Stimulated activated CD4-positive, alpha-beta T cell treated with anti-CD3 and anti-CD28 coated beads, Interleukin-12 subunit alpha, Interleukin-12 subunit beta, amount 100 ng/mL, for 4 hours (primary cell): ENCODE measurements at places on chromosomes 11 and 22.

DNA sequence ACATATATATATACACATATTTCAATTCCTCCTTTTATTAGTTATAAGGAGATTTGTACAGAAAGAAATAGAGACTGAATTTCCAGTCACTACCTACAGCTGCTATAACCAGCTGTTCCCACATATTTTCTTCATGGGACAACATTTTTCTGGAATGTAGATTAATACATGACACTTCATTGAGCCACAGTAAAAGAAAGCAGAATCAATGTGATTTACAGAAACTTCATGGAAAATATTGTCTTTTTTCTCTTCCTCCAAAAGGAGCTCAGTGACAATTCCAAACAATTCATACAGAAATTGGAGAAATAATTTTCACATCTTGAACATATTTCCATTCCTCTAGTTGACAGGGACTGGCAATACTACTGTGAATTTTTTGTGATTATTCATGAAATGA lies 249.2 kb downstream of the DLG2 start:
- no peak for DNase-seq

GRCh38 chr22:48753752-48754517 lies 1073.7 kb downstream of the BRD1 start:
- no peak for DNase-seq

- peak; percentile 40 for DNase-seq
These were observed 59.8 kb upstream of the WNT7B start for GRCh38 chr22:46036558-46037408.

- no peak for DNase-seq
These were observed 169.4 kb downstream of the MYO18B start for GRCh38 chr22:25911243-25911972.

- no peak for DNase-seq
These were observed 8.6 kb downstream of the HSCB start for GRCh38 chr22:28750471-28750881.

DNA sequence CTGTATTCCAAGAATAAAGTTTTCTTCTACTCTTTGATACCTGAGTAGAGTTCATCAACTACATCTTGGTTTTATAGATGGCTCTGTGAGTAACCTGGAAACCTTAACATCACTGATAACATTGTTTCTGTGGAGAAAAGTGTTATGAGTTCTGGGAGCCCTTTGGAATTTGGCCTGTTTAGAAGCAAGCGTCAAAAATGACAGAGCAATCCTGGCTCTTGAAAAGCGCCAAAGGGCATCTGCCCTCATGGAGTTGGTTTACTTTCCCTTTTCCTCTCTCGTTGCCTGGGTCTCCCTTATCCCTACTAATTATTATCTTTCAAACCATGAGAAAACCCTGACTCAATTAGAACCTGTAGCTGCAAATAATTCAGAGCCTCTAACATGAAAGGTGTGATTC lies 140.1 kb downstream of the DBX1 start:
- no peak for DNase-seq

GRCh38 chr22:48072777-48073176 lies 1310.3 kb downstream of the TBC1D22A start:
- no peak for DNase-seq

- DNase-seq, result peak; percentile 64
These were observed 74.9 kb upstream of the HORMAD2 start for GRCh38 chr22:30005213-30005857.

- no peak for DNase-seq
These were observed 1.6 kb downstream of the C11orf87 start for GRCh38 chr11:109423466-109424190.

DNA sequence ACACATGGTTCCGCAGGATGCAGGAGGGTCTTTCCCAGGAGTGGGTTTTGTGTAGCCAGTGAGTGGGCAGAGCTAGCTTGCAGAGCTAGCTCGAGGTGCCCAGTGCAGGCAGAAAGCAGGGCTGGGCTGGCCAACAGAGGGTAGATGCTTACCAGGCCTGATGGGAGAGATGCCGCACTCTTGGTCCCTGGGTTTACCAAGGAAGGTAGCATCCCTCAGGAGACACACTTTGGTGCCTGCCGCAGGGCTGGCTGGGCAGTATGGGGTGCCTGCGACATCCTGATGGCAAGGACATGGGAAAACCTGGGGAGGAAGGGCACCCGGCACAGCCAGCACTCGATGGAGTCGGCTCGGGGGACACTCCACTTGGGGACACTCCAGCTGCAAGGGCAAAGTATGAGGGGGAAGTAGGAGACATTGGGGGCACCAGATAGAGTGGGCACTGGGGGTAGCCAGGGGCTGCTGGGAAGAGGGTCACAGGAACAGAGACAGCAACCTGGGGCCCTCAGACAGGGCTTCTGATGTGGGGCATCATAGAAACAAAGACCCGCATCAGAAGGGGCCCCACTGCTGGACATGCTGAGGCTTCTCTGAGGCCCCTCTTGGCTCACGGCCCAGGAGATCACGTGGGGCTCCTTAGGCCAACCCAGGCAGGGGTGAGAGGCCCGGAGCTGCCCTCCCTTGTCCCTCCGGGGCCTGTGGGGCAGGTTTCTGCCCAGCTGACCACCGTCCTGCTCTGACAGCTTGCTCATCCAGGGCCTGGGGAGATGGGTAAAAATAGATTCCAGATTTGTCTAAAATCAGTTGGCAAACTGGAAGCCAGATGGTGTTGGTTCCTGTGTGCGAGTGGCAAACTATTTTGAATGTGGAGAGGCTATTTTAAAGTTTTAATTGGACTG lies 89.8 kb downstream of the MORC2 start:
- no peak for DNase-seq

- DNase-seq, result no peak
These were observed 76.1 kb upstream of the RTL6 start for GRCh38 chr22:44574057-44574639.

GRCh38 chr11:14095882-14096281 lies 133.4 kb downstream of the SPON1 start:
- no peak for DNase-seq

- no peak for DNase-seq
These were observed 404.5 kb downstream of the LARGE1 start for GRCh38 chr22:33515795-33516194.

DNA sequence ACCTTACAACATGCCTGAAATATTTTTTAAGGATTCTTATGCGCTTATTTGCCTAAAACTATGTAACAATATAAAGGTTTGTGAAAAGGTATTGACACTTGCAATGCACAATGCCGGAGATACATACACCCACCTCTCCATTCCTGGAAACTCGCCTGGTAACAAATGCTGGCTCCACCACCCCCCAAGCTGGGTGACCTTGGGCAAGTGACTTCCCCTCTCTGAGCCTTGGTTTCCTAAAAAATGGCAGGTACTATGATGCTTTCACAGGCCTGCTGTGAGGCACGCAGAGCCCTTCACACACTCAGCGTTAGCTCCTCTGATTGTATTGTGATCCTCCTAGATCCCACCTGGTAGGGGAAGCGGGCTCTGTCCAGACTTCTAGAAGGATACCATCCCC lies 2.3 kb downstream of the GAL3ST1 start:
- DNase-seq, result no peak

- no peak for DNase-seq
These were observed 76.9 kb downstream of the DKK3 start for GRCh38 chr11:11931461-11932055.

- no peak for DNase-seq
These were observed 12.6 kb upstream of the OMP start for GRCh38 chr11:77090046-77090372.

DNA sequence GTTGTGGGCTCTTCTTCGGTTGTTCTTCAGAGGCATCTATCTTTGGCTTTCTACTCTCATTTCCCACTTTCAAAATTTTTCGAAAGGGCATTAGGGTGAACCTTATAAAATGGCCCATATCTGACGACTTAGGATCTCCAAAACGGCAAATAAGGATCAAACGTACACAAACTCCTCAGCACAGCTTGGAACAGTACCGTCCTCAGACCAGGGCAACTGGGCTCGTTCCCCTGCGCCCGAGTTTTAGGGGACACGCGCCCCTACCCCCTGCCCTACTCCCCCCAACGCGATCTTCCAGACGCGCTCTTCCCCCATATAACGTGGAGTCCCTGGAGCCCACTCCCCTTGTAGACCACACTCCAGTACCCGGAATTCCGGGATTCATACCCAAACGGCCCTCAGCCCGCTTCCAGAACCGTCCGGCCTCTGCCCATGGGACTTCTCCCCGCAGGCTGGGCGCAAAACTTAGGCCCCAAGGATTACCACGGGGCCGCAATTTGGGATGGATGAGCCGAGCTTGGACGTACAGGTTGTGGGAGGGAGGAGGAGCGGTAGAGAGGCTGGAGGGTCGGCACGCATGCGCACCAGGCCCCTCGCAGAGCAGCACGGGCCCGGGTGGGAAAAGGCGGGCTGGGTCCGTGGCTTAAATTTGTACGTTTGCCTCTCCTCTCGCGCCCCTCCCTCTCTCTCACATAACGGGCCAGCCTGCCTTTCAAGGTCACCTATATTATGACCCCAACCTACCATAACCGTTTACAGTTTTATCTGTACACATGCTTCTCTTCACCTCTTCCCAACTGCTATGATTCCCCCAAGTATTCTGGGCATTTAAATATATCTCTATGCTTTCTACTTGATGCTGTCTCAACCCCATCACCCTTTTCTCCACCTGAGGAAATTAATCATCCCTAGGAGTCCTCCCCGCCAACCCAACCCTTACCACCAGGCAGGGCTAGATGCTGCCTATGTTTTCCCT lies 3.4 kb downstream of the CCDC89 start:
- DNase-seq, result peak; percentile 68

- DNase-seq, result no peak
These were observed 26.8 kb upstream of the CACNG2 start for GRCh38 chr22:36730176-36730858.

DNA sequence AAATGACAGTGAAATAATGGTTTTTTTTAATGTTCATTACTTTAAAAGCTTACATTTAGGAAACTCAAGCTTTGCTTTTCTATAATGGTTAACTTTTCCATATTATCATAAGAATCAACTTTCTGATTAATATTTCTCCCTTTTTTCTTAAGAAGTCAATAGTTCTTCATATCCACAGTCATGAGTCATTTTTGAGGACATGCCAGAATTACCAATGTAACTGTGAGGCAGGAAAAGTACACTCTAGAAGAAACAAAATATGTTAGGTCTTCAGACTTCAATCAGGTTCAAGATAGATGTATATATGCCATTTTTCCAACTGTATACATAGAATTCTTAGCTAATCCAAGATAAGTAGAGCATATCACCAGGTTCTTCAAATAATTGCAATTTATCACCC lies 10.9 kb downstream of the MS4A6A start:
- no peak for DNase-seq

GRCh38 chr11:108880510-108880909 lies 215.6 kb downstream of the DDX10 start:
- no peak for DNase-seq

GRCh38 chr11:68043349-68044144 lies 4.7 kb downstream of the TCIRG1 start:
- no peak for DNase-seq

- DNase-seq, result no peak
These were observed 1.7 kb downstream of the TOM1 start for GRCh38 chr22:35301372-35301874.

DNA sequence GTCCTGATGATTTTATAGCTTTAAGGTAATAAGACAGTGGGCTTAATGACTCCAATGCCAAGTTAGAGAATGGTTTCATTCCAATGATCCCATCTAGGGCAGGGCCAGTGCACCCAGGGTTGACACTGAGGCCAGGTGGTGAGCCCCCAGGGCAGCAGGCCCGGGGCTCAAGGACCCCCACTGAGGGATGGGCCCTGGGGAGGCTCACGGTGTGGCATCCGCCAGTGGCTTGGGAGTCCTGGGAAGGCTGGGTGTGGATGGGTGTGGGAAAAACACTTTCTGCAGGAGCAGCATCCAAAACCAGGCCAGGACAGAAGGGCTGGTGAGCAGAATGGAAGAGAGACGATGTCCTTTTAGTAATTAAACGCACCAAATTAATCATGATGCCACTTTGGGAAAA lies 626.3 kb downstream of the TBC1D22A start:
- DNase-seq, result no peak

DNA sequence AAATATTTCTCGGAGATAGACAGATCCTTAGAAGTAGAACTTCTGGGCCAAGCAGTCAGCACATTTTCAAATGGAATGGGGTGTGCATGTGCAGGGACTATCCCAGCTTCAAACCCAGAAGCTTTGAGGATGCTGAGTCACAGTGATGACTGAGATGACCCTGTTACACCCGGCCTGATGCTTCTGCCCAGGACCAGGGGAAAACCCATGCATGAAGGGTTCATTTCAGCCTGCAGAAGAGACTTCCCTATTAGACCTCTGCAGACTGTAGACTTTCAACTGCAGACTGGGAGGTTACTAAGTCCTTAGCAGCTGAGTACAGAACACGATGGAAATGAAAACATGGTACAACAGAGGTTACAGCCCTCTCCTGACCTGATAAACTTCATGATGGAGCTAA lies 3.6 kb upstream of the OR2AT4 start:
- DNase-seq, result peak; percentile 3

DNA sequence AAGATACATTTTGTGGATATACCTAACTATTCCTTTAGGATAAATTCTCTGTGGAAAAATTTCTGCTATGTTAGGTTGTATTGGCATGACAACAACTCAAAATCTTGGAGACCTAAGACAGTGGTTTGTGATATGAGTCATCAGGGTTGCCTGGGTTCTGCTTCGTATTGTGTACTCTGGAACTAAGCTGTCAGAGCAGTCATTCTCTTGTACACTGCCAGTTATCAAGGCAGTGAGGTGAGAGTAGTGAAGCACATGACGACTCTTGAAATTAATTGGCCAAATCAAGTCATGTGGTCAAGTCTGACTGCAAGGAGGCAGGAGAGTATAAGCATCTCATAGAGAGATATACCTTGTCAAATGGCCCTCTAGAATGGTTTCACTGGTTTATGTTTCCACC lies 104.4 kb downstream of the FANCF start:
- DNase-seq, result no peak

GRCh38 chr11:96085319-96085930 lies 161.5 kb upstream of the MTMR2 start:
- no peak for DNase-seq

DNA sequence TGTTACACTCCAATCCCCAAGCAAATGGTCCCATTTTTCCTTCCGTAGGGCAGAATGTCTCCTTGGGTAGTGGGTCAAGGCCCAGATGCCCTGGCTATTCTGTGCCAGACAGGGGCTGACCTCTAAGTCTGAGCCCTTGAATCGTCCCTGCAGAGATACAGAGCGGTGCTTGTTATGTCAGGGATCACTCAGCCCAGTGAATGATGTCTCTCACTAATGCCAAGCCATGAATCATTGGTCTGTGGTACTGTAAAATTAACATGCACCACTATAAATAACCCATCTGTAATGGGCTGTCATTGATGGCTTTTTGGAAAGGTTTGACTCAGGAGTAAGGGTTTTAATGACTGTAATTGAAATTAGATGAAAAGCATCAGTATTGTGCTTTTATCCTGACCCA lies 35.3 kb upstream of the KIRREL3 start:
- DNase-seq, result no peak

- DNase-seq, result no peak
These were observed 3.6 kb downstream of the TNRC6B start for GRCh38 chr22:40181323-40181722.

GRCh38 chr11:98625526-98625925 lies 395.2 kb upstream of the CNTN5 start:
- DNase-seq, result no peak
